ENCODE measurements at places on chromosomes 7 and 10.

DNA sequence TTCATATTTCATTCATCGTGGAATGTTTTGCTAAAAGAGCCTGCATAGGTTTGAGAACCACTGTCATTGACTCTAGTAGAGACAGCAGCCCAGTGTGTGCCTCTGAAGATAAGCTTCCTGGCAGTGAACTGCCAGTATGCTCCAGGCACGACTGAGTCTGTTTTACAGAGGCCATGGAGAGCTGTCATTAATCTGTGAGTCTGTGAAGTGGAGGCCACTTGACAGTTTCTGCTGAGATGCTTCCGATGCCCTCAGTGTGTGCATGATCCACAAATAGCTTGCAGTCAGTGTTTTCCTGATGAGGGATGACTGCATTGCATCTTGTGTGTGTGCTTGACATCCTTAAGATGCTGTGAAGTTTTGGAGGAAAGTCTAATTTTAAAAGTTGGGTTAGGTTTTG lies 162.2 kb downstream of the PFKFB3 start:
- H3K36me3 ChIP-seq = peaks cover 12% of the 10 kb centered on the region
- no peak overlapping the region for H3K27ac ChIP-seq
- DNase-seq = no peak
- no peaks in the 10 kb centered on the region for H3K27me3 ChIP-seq
- H3K4me1 ChIP-seq = peaks cover 35% of the 10 kb centered on the region

DNA sequence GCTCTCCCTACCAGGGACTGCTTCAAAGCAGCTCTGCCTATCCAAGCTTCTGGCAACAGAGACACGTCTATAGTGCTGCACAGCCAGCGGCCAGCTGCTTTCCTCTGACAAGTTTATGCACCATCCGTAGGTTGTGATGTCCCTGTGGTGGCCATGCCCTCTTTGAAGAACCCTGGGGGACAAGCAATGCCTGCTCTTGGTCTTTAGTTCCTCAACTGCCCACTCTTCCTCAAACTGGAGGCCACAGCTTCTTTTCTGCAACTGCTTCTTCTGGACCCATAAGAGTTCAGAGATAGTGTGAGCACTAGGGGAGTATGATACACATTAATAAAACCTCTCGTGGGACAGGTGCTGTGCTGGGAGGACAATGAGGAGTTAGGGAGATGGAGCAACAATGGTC lies 164.9 kb downstream of the ELMO1 start:
- no peak overlapping the region for H3K27ac ChIP-seq
- H3K4me1 ChIP-seq = peaks cover 44% of the 10 kb centered on the region
- H3K27me3 ChIP-seq = no peaks in the 10 kb centered on the region

- no peaks in the 10 kb centered on the region for H3K27me3 ChIP-seq
- no peak overlapping the region for H3K27ac ChIP-seq
- no peak overlapping the region for H3K4me3 ChIP-seq
- DNase-seq = no peak
- peaks cover 2% of the 10 kb centered on the region for H3K36me3 ChIP-seq
Observed at GRCh38 chr7:33831389-33832141, 73.8 kb upstream of the BMPER start.

GRCh38 chr7:145263886-145264285 lies 428.0 kb upstream of the TPK1 start:
- no peak overlapping the region for H3K4me3 ChIP-seq
- no peaks in the 10 kb centered on the region for H3K4me1 ChIP-seq
- no peaks in the 10 kb centered on the region for H3K36me3 ChIP-seq
- DNase-seq = no peak
- no peaks in the 10 kb centered on the region for H3K27me3 ChIP-seq

All from WTC11 (cell line).